Esophagus muscularis mucosa (tissue), 4 donors: ENCODE measurements at places on chromosomes 5 and 9. TPM values are rescaled to one million over a fixed set of nuclear protein-coding genes. Genes with fewer than 3 reads are reported as not detected.
A peak's percentile ranks its signal among the peaks of the same experiment; 100 is the strongest.

FBLL1 gene
- not detected for total RNA-seq

IL9 gene
- total RNA-seq: not detected

IL13 gene
- not detected for total RNA-seq

GPR21 gene
- 1.1 TPM for total RNA-seq

GRCh38 chr5:151585970-151586369, 5.2 kb downstream of the FAT2 start:
- DNase-seq: no peak
- no peaks in the 10 kb centered on the region for H3K27me3 ChIP-seq
- H3K4me1 ChIP-seq: no peaks in the 10 kb centered on the region
- no peak overlapping the region for H3K27ac ChIP-seq
- H3K4me3 ChIP-seq: no peak overlapping the region
- H3K36me3 ChIP-seq: no peaks in the 10 kb centered on the region

DNA sequence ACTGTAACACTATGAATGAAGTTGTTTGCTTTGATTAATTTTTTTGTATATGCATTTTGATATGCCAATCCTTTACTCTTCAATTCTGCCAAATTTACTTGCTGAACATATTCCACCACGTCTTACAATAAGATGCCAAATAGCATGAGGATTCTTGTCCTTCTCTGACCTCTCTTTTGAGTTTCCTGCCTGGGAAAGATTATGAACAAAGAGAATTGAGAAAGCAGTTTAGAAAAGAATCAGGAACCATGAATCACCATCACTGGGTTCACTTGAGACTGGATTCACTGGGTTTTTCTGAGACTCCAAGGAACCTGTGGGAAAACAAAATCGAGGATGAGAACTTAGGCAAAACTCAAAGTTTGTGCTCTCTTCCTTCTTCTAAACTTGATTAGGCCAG, 256.5 kb downstream of the CETN3 start:
- no peak overlapping the region for H3K4me3 ChIP-seq
- no peak overlapping the region for H3K27ac ChIP-seq
- no peak for DNase-seq
- no peaks in the 10 kb centered on the region for H3K4me1 ChIP-seq

DNA sequence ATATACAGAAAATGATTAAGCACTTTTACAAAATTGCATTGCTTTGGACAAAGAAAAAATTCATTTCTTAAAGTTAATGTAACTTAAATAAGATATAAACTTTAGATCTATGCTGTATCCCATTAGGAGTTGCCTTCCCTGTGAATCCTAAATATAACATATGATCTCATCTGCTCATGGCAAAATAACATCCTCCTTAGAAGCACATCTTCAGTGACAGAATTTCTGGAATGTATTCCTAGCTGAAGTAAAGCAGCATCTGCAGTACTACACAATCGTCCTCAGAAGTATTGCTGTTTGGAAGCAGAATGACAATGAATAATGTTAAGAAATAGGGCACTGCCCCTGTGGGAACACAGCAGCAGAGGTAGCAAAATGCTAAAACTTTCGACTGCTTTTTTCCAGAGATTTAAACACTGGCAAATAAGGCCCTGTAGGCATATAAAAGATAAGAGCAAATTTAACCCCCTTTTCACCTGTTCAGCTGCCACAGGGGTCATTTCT, 571.0 kb downstream of the PTPRD start:
- no peaks in the 10 kb centered on the region for H3K4me1 ChIP-seq
- H3K4me3 ChIP-seq: no peak overlapping the region
- H3K27me3 ChIP-seq: no peaks in the 10 kb centered on the region
- no peak overlapping the region for H3K27ac ChIP-seq
- no peaks in the 10 kb centered on the region for H3K36me3 ChIP-seq
- no peak for DNase-seq

GRCh38 chr5:37710965-37711364, 128.9 kb downstream of the GDNF start:
- DNase-seq: no peak
- H3K4me1 ChIP-seq: peaks cover 6% of the 10 kb centered on the region
- H3K27ac ChIP-seq: no peak overlapping the region
- no peaks in the 10 kb centered on the region for H3K36me3 ChIP-seq
- no peak overlapping the region for H3K4me3 ChIP-seq

DNA sequence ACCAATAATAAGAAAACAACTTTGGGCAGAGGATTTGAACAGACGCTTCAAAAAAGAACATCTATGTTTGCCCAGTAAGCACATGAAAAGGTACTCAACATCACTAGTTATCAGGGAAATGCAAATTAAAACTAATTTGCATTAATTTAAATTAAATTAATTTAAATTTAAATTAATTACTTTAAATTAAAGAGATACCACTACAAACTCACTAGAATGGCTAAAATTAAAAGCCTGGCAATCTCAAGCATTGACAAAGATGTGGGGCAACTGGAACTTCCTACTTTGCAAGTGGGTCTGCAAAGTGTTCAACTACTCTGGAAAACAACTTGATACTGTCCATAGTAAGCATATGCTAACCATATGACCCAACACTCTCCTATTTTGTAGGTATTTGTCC, 32.1 kb upstream of the ELL2 start:
- no peak for DNase-seq
- no peaks in the 10 kb centered on the region for H3K4me1 ChIP-seq
- no peak overlapping the region for H3K4me3 ChIP-seq
- H3K36me3 ChIP-seq: no peaks in the 10 kb centered on the region
- H3K27me3 ChIP-seq: no peaks in the 10 kb centered on the region
- H3K27ac ChIP-seq: no peak overlapping the region

- H3K36me3 ChIP-seq: peaks cover 33% of the 10 kb centered on the region
- H3K27ac ChIP-seq: no peak overlapping the region
- no peak for DNase-seq
- no peaks in the 10 kb centered on the region for H3K4me1 ChIP-seq
- H3K4me3 ChIP-seq: no peak overlapping the region
Observed at GRCh38 chr5:41827792-41828191, 42.4 kb downstream of the OXCT1 start.

DNA sequence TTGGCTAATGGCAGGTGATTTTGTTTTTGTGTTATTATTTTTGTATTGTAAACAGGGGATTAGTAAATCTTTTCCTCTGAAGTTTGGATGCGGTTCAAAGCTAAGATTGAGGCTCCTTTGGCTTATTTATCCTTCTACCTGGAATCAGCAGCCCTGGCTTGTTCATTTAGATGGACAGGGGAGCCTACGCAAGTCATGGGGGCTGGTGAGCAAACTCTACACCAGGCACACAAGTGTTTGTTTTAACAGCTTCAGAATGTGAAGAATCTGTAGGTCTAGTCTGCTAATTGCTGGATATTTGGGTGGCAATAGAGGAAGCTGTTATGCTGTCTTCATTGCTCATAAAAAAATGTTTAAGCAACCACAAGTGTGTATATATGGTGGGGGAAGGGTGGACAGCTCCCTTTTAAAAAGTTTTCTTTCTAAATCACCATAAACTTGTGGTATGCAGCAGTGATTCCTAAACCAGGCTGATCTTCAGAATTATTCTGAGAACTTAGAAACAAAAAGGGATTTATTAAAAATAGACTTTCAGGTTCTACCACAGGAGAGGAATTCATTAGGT, 20.7 kb downstream of the ZNF462 start:
- H3K4me1 ChIP-seq: peaks cover 66% of the 10 kb centered on the region
- DNase-seq: no peak
- no peak overlapping the region for H3K4me3 ChIP-seq

GRCh38 chr5:169696621-169697510, 59.8 kb downstream of the DOCK2 start:
- no peak for DNase-seq
- H3K4me3 ChIP-seq: no peak overlapping the region
- no peaks in the 10 kb centered on the region for H3K27me3 ChIP-seq
- H3K36me3 ChIP-seq: no peaks in the 10 kb centered on the region

DNA sequence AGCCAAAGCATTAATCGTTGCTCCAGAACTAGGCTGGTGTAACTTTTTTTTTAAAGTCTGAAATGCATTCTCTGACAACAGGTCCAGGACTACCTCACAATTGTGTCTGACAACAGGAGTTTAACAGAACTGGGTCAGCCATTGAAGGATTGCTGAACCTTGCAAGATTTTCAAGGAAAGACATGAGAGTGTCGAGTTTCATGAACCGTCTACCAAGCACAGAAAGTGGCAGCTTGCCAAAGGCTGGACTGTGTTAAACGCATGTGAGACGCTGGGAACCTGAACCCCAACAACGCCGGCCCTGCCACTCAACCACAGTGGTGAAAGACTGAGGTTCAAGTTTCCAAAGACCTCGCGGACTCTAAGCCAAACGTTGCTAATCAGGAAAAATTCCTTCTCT, 79.1 kb downstream of the LHFPL2 start:
- H3K4me1 ChIP-seq: peaks cover 26% of the 10 kb centered on the region
- no peaks in the 10 kb centered on the region for H3K27me3 ChIP-seq
- DNase-seq: peak; percentile 90
- H3K27ac ChIP-seq: no peak overlapping the region
- no peaks in the 10 kb centered on the region for H3K36me3 ChIP-seq

- no peak for DNase-seq
- no peak overlapping the region for H3K4me3 ChIP-seq
- H3K4me1 ChIP-seq: peaks cover 40% of the 10 kb centered on the region
- peaks cover 4% of the 10 kb centered on the region for H3K36me3 ChIP-seq
- no peak overlapping the region for H3K27ac ChIP-seq
Observed at GRCh38 chr9:97640325-97640724, 6.7 kb downstream of the NCBP1 start.
